Retinal pigment epithelial cell (primary cell): ENCODE measurements at places on chromosomes 12 and 14.

DNA sequence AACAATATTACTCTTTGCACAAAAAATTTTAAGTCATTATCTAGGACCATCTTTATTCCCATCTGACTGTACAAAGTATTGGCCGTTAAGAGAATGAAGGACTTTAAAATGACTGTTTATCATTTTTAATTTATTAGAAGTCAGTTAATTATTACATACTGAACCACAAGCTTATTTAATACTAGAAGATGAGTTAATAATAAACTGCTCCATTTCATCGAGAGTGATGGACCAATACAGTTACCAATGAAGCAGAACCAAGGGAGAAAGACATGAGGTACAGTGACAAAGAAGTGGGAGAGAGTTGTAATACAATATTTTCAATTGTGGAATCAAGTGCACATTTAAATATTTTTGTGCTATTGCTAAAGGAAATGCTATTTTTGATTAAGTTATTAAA, 83.3 kb downstream of the PTPRO start:
- DNase-seq = no peak

- no peak for DNase-seq
These were observed 6.0 kb upstream of the ACADS start for GRCh38 chr12:120719496-120720233.

- DNase-seq = no peak
These were observed 15.0 kb upstream of the KCNMB4 start for GRCh38 chr12:70351076-70351475.

- no peak for DNase-seq
These were observed 187.5 kb upstream of the RTL1 start for GRCh38 chr14:101090976-101091375.
